ENCODE measurements at places on chromosomes 1 and 21.

GRCh38 chr21:25359724-25360123 is 247.6 kb downstream of the MRPL39 start:
- DNase-seq = no peak

DNA sequence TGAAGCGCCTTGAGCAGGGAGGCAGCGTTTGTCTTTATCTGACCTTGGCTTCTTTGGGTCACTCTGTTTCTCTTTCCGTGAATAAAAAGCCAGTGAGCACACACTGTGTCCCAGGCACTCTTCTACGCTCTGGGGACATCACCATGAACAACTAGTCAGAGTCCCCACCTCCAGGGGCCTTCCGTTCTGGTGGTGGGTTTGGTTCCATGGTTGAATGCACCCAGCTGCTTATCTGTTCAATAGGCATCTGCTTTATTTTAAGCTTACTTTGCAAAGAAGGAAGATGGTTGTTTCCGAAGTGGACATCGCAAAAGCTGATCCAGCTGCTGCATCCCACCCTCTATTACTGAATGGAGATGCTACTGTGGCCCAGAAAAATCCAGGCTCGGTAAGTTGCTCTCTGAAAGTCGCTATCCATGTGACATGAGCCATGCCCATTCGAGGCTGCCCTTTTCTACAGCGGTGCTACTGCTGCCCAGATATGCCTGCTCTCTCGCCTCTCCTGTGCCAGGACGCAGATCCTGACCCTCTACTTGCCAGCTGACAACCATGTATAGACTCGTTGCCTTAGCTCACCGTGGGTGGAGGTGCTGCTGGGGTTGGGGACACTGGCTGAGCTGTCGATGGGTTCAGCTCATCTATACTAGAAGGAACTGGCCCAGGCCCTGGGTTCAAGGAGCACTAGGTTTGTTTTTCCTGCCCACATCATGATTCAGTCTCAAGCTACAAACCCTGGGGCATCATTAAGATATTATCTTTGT is 5.9 kb downstream of the MX1 start:
- DNase-seq = no peak

- no peak for DNase-seq
These were observed 1.2 kb downstream of the PIK3C2B start for GRCh38 chr1:204493145-204493983.

- DNase-seq = no peak
These were observed 73.1 kb upstream of the EDEM3 start for GRCh38 chr1:184827600-184828368.

DNA sequence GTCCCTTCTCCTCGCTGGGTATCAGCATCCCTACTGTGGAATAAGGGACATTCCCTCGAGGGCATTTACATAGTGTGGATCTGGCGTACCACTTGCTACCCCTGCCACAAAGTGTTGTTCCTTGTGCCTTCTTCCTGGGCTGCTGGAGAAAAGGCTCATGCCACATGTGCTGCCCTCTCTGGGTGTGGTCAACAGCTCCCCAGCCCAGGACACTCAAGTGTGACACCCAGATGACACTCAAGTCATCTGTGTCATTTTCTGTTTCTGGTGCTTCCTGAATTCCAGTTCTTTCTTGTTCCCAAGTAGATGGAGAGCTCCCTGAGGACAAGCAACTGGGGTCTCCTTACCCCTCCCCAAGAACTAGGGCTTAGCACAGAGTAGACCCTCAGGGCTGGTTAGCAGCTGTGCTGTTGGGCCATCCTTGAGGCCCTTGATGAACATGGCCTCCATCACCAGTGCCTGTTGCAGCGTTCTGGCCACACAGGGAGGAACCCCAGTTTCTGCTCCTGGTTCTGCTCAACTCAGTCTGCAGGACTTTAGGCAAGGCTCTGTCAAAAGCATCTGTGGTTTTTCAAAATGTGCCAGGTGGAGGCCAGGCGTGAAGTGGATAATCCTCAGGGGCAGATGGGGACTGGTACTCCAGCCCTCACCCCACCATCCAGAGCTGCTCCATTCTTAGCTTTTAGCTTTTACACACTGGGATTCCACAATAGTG is 49.0 kb upstream of the CLIC4 start:
- no peak for DNase-seq

DNA sequence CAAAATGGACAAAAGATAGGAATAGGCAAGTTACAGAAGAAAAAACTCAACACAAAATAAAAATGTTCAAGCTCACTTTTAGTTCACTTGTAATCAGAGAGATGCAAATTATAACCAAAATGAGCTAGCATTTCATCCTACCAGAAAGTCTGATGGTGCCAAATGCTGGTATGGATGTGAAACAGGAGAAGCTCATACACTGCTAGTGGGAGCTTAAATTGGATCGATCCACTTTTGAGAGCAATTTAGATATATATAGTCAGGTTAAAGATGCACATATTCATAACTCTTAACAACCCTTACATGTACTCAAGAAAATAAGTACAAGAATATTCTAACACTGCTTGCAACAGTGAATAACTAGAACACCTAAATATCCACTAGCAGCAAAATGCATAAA is 18.5 kb upstream of the CAMSAP2 start:
- DNase-seq = no peak

DNA sequence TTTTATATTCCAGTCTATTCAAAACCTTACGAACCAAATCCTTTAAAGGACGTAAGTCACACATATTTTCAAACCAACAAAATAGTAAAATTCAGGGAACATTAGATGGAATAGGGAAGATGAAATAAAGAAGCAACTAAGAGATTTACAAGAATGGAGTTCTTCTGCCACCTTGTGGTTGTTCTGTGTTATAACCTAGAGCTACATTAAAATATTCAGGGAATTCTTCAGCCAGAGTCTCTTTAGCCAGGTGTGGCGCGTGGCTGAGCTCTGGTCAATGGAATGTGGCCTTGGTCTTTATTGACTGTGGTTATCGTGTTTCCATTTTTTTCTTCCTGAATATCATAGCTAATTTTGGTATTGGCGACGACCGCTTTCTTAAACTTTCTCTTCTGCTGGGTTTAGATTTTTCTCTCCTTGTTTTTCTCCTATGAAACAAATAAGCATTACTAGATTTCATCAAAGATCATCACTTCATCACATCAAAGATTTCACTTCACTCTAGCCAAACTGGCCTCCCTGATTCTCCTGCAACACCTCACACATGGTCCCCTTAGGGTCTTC is 221.3 kb downstream of the MRPL39 start:
- DNase-seq = peak; percentile 23

GRCh38 chr21:45293220-45293725 is 5.6 kb upstream of the POFUT2 start:
- no peak for DNase-seq

DNA sequence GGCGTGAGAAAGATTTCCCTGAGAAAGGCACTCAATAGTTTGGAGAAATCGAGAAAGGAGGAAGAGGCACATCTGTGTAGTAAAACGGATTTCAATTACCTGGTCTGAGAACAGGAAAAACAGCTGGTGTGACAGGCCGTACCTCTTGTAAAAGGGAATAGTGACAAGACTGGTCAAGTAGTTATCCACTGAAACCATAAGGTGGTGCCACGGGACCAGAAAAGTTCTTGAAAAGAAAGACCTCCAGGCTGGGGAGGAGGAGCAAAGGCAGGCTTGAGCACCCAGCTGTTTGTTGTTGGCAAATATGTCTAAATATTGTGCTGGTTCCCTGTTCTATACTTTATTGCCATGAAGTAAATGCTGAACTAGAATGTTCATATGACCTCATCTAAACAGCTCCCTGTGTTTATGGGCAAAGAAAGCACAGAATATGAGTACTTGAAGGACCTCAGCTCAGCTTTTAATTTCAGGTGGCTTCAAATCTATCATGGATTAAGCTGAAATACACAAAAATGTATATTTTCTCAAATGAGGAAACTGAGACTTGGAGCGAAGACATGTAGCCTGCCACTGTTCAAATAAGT is 4.0 kb downstream of the HAO2 start:
- peak; percentile 49 for DNase-seq

DNA sequence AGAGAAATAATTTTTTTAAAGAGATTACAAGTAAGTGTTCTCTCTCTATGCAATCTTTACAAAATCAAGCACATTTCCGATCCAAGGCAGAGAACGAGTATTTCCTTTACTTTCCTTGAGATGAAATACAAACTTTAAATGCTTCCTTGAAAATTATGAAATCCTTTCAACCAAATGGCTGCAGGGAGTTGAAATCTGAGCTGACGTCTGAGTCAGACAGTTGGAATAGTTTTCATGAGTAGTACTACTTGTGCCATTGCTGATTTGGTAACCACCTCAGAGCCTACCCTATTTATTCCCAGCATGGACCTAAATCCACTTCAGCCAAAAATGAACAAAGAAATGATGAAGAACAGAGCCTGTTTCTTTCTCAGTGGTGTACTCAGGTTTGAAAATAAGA is 183.6 kb downstream of the GIPC2 start:
- DNase-seq = no peak

DNA sequence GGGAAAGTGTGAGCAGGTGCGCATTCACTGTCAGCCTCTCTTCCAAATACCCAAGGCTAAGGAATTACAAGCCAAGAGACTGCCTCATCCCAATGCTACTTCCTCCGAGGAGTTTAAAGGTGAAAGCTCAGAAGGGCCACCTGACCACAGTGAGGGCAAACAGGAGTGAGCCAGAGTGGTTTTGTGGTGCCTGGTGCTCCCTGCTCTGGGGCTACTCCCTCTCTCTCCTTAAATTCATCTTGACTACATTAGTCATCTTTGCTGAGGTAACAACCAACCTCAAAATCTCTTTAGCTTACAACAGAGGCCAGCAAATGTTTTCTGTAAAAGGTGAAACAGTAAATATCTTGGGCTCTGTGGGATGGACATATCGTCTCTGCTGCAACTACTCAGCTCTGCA is 14.2 kb upstream of the ZBTB8A start:
- DNase-seq = no peak

DNA sequence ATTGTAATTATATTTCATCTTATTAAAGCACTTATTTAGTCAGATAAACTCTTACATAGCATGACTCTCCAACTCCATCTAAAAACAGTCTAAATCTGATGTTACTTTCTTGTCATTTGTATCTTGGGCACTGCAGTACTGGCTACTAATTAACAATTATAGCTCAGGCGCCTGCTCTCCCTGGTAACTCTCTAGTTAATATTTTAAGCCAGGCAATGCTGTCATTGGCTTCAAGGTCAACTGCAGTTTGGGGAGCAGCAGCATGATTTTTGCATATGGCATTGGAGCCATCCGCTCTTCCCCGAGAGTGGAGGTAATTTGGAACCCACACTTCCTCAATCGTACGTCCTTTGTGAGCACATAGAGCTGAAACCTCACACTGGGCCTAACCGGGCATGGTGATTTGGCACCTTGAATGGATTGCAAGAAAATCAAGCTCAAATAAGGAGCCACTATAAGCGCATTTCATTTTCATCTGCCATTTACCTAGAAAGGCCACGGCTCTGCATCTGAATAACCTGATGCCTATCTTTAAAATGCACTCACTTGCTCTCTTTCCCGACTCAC is 187.7 kb downstream of the KAZN start:
- DNase-seq = no peak

GRCh38 chr1:180094705-180095295 is 59.9 kb upstream of the QSOX1 start:
- no peak for DNase-seq

DNA sequence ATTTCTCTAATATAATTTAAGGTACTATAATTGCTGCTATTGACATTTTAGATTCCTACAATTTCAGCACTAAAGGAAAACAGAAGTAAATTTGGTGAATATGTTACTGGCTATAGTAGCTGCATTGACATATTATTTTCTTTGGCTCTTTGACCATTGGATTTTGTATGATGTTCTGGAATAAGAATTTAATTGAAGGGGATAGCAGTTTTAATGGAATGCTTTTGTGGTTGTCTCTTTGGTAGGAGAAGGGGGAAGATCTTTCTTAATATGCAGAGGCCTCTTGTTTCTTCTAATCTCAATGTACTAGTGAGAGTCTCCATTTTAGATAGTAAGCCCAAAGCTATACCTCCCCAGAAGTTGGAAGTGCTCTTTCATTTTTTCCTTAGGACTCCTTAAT is 6.9 kb downstream of the DTL start:
- DNase-seq = no peak

GRCh38 chr1:223829678-223830077 is 16.1 kb downstream of the TP53BP2 start:
- DNase-seq = no peak

- DNase-seq = no peak
These were observed 3.0 kb downstream of the PLA2G2F start for GRCh38 chr1:20142001-20142710.

DNA sequence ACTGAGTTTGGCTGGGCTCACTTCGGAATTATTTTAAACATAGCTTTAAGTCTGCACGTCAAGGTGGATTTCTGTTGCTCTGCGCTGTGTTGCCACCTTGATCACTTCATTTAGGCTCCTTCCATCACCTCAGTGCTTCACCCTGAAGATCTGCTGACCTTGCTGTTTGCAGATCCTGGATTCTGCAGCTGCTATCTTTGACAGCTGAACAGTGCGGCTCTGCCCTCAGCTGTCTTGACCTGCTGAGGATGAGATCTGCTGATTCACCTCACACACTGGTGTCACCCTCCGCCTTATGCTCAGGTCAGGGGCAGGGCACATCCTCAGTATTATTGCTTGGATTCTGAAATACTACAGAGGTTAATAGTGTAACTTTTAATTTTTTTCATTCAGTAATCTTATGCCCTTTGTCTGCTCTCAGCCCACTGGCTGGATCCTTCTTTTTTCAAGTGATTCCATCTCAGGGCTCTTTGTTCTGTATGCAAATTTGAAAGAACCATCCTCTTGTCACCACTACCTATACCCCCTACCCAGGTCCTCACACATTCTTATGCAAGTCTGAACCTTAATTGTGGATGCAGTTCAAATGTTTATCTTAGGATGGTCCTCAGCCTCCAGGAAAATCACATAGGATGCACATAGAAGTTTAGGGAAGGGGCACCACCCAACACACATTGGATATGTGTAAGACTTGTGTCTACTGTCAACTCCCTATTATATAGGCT is 364.0 kb downstream of the OLFM3 start:
- DNase-seq = no peak

DNA sequence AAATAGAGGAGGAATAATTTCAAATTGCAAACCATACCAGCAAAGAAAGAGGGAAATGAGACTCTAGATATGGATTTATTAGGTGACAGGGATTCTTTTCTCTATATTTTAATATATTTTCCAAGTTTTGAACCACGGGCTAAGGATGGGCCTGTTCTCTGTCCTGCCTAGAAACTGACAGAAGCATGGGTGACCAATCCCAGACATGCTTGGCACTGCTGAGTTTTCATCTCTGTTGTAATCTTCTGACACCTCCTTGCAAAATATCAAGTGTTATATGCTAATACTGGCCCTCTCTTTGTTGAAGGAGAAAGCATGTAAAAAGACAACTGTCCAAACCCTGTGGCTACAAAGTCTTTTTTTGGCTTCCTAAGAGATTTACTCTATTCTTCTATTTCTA is 774 bp upstream of the ANGPTL7 start:
- DNase-seq = no peak
